ENCODE measurements at places on chromosomes 1 and 21.

GRCh38 chr1:168135921-168136708 lies 615 bp downstream of the GPR161 start:
- DNase-seq: no peak

GRCh38 chr1:36006941-36007500 lies 76.1 kb downstream of the AGO3 start:
- DNase-seq: no peak

DNA sequence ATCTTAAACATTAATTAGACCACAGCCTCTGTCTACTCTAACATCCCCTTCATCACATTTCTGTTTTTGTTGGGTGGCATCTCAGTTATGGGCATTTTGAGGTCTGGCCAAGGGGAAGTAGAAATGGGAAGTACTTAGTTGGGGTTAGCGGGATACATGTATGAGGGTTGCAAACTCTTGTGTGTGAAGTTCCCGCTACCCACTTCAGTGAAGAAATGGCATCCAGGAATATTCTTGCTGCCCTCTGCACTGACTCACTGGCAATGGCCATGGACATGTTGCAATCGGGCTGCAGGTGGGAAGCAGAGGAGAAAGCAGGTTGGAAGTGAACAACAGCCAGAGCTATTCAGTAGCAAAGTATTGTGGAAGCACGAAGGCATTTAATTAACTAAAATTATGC lies 7.4 kb downstream of the CD48 start:
- no peak for DNase-seq

- no peak for DNase-seq
These were observed 27.0 kb downstream of the ALPL start for GRCh38 chr1:21536218-21536617.

DNA sequence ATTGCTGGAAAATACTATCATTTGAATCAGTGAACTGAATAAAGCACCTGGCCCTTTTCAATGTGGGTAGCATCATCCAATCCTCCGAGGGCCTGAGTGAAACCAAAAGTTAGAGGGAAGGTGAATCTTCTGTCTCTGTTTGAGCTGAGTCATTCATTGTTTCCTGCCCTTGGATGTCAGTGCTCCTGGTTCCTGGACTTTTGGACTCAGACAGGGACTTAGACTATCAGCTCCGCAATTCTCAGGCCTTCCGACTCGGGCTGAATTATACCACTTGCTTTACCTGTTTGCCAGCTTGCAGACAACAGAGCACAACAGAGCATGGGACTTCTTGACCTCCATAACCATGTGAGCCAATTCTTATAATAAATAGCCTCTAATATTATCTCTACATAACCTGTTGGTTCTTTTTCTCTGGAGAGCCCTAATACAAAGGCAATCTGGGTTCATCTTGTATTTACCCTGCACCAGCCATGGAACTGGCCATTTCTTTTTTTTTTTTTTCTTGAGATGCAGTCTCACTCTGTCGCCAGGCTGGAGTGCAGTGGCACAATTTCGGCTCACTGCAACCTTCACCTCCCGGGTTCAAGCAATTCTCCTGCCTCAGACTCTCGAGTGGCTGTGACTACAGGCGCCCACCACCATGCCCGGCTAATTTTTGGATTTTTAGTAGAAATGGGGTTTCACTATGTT lies 19.2 kb upstream of the VASH2 start:
- no peak for DNase-seq

DNA sequence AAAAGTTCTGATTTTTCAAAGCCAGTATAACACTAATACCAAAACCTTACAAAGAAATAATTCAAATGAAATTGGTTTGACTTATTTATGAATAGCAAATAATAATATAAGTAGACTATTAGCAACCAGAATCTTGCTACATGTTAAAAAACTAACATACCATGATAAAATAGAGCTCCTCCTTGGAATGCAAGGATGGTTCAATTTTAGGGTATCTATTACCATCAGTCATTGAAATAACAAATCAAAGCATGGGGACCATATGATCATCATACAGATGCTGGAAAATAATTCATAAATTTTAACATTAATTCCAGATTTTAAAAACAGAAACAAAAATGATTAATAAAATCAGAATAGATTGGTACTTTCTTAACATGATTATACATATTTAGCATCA lies 66.3 kb downstream of the RRAGC start:
- no peak for DNase-seq

- no peak for DNase-seq
These were observed 221.6 kb upstream of the VAMP3 start for GRCh38 chr1:7549277-7550161.

DNA sequence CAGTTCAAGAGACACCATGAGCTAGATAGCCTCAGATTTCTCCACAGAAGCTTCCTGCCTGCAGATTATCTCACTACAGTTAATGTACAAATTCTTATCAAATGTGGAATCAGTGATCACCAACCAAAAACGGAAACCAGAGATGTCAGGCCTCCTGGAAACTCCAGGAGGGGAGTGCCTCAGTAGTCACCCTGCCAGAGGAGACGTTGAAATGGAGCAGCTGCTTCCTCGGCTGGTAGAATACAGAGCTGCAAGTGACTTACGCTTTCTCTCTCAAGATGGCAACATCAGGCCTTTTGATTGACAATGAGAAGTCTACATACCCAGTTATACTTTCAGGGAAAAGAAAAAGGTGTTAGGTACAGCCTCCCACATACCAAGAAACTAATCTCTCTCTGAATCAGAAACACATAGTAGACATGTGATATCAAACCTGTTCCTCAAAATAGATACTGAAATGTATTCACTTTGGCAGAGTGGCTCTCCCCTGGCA lies 52.2 kb downstream of the ACP6 start:
- DNase-seq: peak; percentile 15

DNA sequence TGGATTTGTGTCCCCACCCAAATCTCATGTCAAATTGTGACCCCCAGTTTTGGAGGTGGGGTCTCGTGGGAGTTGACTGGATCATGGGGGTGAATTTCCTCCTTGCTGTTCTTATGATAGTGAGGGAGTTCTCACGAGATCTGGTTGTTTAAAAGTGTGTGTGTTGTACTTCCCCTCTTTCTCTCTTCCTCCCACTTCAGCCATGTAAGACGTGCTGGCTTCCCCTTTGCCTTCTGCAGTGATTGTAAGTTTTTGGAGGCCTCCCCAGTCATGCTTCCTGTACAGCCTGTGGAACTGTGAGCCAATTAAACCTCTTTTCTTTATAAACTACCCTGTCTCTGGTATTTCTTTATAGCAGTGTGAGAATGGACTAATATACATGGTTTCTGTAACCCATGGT lies 64.6 kb downstream of the RHOU start:
- DNase-seq: no peak

GRCh38 chr1:243957141-243957540 lies 93.9 kb upstream of the ZBTB18 start:
- no peak for DNase-seq
